Stimulated activated CD4-positive, alpha-beta T cell treated with anti-CD3 and anti-CD28 coated beads, Interleukin-1b, Interleukin-23, amount 100 ng/mL, for 1 hour (primary cell): ENCODE measurements at places on chromosomes 3 and 15.

DNA sequence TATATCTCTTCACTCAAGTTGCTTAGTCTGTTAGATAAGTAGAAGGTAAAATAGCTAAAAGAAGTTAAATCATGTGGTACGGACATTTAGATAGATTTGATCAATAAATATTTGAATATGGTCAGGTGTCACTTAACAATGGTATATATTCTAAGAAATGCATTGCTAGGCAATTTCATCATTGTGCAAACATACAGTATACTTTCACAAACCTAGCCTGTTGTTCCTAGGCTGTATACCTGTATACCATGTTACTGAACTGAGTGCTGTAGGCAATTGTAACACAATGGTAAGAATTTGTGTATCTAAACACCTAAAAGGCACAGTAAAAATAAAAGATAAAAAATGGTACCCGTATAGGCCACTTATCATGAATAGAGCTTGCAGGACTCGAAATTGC, 112.8 kb upstream of the CGNL1 start:
- DNase-seq, result no peak

- DNase-seq, result no peak
Observed at GRCh38 chr15:76312540-76313174, 1.4 kb upstream of the ETFA start.

- no peak for DNase-seq
Observed at GRCh38 chr3:47473391-47473790, 2.4 kb downstream of the SCAP start.

DNA sequence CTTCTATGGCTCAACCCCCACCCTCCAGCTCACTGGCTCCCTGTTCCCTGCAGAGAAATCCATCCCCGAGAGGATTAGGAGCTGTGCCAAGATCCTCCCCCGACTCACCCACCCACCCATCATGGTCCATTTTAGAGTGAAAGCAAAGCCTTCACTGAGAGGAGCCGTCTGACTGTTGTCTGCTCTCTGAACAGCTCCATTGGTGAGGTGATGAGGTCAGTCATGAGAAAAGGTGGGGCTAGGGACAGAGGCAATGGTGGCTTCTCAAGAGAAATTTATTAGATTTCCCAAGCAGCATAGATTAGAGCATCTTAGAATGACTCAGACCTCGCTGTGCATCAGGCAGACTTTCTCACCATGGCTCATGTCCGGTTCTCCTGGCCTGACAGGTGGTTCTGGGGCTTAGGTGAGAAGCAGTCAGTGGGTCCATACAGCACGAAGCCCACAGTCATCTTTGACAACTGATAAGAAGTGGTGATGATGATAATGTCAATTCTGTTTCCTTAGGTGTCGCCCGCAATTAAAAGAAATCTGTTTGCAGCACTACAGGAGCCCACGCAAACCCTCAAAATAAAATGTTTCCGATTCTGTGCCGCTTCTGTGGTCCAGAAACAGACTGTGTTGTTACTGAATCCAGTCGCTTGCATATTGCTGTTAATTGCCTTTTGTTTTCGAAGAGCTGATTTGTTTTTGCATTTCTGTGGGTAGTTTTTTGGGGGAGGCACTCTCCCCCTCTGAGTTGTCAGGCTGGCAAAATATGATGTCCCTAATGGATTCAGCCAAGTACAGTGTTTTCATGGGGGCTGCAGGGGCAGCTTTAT, 24.8 kb upstream of the RHO start:
- no peak for DNase-seq

DNA sequence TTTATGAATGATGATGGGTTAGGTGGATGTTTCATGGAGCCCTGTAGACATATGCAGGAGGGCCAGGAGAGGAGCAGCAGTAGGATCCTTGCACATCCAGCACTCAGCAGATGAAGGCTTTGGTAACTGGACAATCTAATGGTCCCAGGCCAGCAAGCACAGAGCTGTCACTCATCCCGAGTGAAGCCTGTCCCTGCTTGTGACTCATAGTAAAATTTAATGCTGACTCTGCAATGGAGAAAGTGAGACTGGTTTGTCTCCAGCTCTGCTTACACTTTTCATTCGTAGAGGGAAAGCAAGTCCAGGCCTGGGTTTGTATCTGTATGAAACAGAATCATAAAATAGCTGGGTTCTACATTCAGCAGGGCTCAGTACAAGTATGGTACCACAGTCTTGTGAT, 131.7 kb downstream of the DTWD1 start:
- DNase-seq, result no peak

DNA sequence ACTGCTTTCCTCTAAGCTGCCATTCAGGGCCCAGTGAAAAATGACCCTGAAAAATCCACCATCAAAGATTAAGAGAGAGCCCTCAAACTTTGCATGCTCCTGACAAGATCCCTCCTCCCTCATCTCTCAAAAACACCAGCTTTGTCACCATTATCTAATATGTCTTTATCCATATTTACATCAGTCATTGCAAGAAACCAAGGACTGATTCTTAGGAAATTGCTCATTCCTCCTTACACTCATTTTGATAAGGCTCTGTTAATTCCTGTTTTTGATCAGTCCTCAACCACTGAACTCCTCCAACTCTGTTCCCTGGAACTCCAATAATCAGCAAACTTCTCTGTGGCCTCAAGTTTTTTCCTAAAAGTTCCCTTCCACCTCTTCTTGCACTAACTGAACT, 51.8 kb downstream of the CD200 start:
- no peak for DNase-seq
